Omental fat pad (tissue), 4 donors: ENCODE measurements at places on chromosomes 13 and 19.
A peak's percentile ranks its signal among the peaks of the same experiment; 100 is the strongest.

DNA sequence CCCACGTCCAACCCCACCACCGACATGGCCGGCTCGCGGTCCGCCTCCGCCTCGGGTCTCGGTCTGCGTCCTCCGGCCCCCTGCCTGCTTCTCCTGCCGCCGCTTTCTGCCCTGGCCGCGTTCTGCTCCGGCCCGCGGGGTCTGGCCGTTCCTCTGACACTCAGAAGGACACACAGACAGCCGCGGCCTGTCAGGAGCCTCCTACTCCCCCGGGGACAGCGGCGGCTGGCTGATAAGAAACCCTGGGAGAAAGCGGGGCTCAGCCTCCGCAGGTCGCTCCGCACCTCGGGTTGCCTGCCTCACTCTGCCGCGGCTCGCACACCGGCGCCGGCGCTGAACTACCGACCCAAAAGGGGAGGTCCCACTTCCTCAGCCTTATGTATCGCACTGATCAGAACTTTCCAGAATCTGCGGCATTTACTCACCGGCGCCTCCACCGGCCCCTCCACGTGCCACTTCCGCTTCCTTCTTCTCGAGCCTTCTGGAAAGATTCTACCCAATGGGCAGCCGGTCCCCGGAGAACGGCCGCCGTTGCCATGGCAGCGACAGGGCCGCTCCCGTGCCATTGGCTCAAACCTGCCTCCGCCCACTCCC lies at the start of gene HSPH1:
HSPH1 (minus strand) TSS at position 348 of the 594 bp plus-strand sequence; CDS start at position 26, 322 bp downstream.
- peak; percentile 94 for DNase-seq

DNA sequence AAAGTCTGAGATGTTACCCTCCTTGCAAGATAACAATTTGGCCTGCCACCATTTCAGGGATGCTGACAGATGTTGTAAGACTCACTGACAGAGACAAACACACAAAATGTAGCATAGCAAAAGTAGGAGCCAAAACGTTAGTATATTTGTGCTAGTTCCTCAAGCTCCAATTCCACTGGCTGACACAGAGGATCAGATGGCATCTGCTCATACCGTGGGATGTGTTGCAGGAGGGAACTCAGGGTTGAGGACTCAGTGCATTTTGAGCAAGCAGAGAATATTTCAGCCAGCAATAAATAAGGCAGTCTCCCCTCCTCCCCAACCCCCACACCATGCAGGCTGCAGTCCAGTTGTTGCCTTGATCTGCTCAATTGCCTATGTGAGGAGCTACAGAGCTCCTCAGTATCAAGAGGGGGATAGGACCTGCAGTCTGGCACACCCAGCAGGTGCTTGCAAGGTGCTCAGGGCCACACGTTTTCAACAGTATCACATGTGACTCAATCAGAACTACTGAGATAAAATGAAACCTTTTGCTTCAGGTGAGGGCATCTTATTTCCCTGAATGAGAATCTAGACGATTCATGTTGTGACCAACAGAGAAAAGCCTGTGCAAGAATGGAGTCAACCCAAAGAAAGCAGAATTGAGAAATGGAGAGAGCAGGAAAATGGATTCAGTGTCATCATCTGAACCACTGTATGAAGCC lies 23.6 kb upstream of the LRCH1 start:
- no peak for DNase-seq

DNA sequence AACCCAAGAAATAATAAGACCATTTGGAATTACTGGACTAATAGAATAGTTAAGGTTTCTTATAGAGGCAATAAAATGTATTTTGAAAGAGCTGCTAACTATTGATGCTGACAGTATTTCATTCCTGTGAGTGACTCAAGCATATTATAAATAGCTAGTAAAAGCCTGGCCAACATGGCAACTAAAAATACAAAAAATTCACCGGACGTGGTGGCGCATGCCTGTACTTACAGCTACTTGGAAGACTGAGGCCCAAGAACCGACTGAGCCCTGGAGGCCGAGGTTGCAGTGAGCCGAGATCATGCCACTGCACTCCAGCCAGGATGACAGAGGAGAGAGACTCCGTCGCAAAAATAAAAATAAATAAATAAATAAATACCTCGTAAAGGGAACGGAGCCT lies 5.4 kb upstream of the ICAM3 start:
- DNase-seq: no peak

DNA sequence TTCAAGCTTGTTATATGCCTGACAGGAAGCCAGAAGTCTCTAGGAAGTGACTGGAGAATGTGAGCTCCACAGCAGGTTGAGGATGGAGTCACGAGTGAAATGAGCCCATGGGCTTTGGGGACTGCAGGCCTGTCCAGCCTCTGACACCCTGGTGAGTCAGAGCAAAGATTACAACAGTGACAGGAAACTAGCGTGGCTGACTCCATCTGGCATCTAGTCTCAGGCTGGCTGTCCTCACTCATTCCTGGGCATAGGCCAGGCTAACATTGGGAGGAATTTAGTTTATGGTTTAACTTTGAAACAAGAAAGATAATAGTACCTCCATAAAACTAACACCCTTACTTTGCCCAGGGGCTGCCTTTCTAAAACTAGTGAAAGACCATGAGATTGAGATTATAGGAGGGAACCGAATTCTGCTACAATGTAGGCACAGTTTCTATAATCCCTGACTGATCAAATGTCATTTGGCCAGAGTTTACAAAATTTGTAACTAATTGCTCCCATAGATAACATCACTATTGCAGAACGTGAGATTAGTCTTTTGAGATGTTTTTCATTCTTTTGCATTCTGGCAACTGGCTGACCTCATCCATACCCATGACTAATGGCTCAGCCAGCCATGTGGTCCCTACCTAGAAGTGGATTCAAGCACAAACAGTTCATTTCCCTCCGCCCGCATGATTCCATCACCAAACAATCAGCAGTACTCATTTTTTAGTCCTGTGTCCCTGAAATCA lies 28.4 kb downstream of the PSG1 start:
- no peak for DNase-seq

GRCh38 chr13:102907886-102908515 lies 62.2 kb downstream of the ERCC5 start:
- DNase-seq: no peak

DNA sequence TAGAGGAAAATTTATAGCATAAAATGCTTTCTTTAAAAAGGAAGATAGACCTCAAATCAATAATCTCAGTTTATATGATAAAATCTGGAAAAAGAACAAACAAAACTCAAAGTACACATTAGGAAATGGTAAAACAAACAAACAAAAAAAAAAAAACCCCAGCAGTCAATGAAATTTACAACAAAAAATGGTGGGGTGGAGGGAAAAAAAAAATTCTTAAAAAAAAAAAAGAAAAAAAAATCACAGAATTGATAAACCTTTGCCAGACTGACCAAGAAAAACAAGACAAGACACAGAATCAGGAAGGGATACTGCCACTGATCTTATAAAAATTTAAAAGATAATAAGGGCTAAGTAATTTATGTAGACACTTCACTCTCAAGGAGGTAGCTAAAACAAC lies 11.2 kb downstream of the TUBGCP3 start:
- DNase-seq: no peak

GRCh38 chr13:73228546-73228945 lies 169.7 kb downstream of the KLF5 start:
- no peak for DNase-seq

GRCh38 chr19:46975925-46976782 lies 43.5 kb upstream of the NPAS1 start:
- DNase-seq: peak; percentile 41

- DNase-seq: no peak
These were observed 132.8 kb upstream of the SPRY2 start for GRCh38 chr13:80473695-80474094.

- DNase-seq: no peak
These were observed 14.8 kb upstream of the MEIS3 start for GRCh38 chr19:47434088-47434487.

GRCh38 chr19:44499559-44499958 lies 763 bp downstream of the ZNF180 start:
- no peak for DNase-seq

GRCh38 chr19:34128558-34129250 lies 43.6 kb upstream of the LSM14A start:
- DNase-seq: no peak

- DNase-seq: no peak
These were observed 177.3 kb downstream of the COL4A1 start for GRCh38 chr13:110129539-110130186.

GRCh38 chr19:49749771-49750170 lies 13.3 kb downstream of the TSKS start:
- DNase-seq: no peak

GRCh38 chr13:59471106-59471505 lies 692.6 kb downstream of the DIAPH3 start:
- DNase-seq: no peak

DNA sequence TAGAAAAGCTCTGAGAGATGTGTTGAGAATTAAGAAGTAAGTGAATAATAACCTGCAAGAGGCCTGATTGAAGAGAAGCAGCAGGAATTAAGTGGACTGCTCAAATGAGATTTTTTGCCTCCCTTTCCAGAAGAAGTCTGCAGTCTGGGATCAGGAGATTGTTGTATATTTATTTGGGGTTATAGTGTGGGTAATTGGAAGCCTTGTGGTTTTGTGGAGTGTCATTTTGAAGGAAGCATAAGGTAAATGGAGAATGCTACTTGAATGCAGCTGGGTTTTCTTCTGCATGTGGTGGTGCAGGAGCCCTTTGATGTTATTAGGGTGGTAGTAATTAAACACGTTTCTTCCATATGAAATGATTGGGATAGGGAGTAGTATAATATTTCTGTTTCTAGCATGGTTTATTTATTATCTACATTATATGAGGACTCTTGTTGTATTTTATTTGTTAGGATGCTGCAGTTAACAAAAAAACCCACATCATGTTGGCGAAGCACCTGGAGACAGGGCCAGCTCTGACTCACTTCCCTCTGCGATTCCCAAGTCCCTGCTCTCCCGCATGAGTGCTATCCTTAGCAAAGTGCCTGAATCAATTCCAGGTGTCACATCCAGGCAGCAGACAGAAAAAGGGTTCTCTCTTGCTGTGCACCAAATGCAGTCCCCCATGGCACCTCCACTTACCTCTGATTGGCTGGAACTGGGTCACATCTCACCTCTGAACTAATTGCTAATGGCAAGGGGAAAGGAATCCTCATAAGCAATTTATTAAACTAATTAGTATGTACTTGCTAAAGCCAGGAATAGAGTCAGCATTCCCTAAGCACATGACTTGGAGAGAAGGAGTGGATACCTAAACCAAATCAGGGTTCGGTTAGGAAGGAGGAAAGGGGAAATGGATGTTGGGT lies 54.8 kb downstream of the DGKH start:
- no peak for DNase-seq

GRCh38 chr19:55383279-55384130 lies 587 bp downstream of the TMEM238 start:
- no peak for DNase-seq

DNA sequence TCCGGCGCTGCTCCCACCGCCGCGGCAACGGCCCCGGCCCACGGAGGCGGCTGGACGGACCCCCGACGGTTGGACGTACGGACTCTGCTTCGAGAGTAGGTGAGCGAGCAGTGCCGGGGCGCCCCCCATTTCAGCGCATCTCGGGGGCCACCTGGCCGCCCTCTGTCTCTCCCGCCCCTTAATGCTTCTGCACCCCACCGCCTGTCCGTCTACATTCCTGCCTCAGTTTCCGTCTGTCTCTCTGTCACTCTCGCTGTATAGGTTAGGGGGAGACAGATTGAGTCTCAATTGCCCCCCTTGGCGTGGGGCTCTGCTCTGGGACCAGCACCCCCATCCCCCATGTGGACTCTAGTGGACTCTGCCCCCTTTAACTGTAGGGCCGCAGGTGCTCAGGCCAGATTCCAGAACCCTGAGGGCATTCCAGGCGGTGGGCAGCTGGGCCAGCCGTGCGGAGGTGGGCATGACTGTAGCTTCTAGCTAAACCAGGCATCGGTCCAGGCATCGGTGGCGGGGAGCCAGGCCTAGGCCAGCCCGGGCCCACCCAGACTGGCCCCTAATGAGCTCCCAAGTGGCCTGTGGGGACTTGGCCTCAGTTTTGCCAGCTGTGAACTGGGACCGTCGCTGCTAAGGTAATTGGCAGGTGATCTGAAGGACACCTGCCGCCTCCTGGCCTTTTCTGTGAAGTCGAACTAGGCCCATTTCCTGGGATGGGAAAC lies 373 bp downstream of the TNFAIP8L1 start:
- no peak for DNase-seq
